ENCODE measurements at places on chromosomes 7 and 10.

DNA sequence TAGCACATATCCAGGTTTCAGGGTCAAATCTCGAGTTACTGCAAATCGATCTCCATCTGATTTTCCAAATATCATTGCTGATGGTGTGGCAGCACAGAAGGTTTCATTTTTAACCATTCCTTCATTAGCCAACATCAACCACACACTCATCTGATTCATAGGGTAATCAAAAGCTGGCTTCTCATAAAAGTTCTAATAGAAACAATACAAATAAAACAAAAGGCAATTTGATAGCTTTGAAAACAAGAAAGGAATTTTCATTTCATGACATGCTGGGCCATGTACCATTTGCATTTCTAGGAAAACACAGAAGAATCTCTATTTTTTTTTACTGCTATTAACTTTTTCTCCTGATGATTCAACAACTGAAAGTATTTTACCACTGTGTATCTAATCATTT is 147.7 kb upstream of the SLC26A5 start:
- DNase-seq, result no peak

DNA sequence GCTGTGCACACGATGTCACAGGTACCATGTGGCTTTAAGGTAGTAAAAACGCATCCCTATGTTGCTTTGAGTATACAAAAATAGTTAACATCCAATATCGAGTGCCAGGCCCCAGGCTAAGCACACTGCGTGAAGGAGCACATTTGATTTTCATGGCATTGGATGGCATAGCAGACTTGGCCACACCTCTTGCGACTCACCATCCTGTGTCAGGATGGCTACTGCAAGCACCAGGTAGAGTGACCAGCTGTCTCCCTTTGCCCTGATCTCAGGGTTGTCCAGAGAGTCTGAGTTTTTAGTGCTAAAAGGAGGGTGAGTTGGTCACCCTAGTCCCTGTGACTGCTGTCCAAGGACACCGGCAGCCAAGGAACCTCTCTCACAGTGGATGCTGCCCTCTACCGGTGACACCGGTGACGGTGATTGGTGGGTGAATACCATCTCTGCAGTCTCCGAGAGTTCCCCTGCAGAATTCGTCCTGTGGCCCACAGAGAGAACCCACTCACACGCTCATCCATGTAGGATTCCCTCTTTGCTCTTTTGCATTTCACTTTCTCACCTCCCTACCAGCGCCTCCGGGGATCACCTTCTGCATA is 76.1 kb downstream of the BICC1 start:
- no peak for DNase-seq

DNA sequence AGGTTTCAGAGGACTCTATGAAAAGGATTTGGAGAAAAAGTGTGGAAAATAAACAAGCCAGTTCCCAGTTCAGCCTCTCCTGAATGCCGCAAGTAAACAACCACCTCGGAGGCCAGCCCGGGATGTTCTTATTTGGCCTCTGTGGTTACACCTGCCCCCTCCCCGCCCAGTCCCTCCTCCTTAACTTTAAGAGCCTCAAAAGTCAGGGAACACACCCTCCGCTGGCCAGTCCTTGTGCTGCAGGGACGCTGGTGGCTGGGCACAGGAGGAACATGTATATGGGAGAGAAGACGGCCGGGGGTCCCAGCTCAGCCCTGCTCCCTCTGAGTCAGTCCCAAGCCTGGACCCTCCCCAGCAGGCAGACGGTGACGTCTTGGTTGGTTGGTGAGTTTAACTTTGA is 6.1 kb downstream of the CHST3 start:
- DNase-seq, result no peak

- no peak for DNase-seq
These were observed 101.9 kb downstream of the MICU1 start for GRCh38 chr10:72523932-72524396.

DNA sequence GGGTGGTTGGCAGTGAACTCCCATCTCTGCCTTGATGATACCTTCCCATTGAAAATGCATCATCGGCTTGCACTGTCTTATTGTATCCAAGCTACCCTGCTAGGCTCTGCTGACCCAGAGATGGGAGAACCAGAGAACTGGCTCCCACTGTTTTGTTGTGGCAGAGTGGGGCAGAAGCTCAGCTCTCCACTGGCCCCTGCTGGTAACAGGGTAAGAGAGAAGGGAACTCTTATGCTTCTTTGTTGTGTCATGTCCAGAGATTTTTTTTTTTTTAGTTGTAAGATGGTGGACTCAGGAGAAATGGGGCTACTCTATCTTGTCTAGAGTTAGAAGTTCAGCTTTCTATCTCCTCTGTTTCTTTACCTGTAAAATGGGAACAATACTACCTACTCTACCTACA is 100.5 kb upstream of the SDK1 start:
- DNase-seq, result peak; percentile 6

- DNase-seq, result no peak
These were observed 169.2 kb upstream of the PLXNA4 start for GRCh38 chr7:132745510-132745909.

- DNase-seq, result no peak
These were observed 105.7 kb downstream of the ST8SIA6 start for GRCh38 chr10:17348501-17349349.

DNA sequence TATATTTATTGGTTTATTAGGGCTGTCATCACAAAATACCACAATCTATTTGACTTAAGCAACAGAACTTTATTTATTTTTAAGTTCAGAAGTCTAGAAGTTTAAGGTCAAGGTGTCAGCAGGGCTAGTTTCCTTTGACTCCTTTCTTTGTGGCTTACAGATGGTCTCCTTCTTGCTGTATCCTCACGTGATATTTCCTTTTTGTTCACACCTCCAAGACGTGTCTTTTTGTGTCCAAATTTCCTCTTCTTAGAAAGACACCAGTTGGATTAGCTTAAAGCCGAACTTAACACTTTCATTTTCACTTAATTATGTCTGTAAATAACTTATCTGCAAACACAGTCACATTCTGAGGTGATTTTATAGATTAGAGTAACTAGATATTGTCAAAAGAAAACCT is 631.4 kb upstream of the POT1 start:
- DNase-seq, result no peak

- DNase-seq, result no peak
These were observed 63.5 kb upstream of the SLC39A12 start for GRCh38 chr10:17888189-17888588.

GRCh38 chr7:155959894-155960293 is 147.6 kb upstream of the SHH start:
- no peak for DNase-seq

GRCh38 chr7:30595436-30596013 is 847 bp downstream of the GARS1 start:
- no peak for DNase-seq

Data from activated T-cell treated with anti-CD3 and anti-CD28 coated beads for 1 hour (primary cell).